ENCODE measurements at places on chromosomes 3 and 15.

GRCh38 chr3:164550857-164551256 is 527.4 kb downstream of the SI start:
- no peak for DNase-seq

GRCh38 chr3:194095464-194095863 is 40.5 kb upstream of the HES1 start:
- DNase-seq, result peak; percentile 68

GRCh38 chr3:52471371-52472238 is 16.2 kb downstream of the NISCH start:
- peak; percentile 67 for DNase-seq

GRCh38 chr3:110686701-110687100 is 384.9 kb upstream of the NECTIN3 start:
- no peak for DNase-seq

- DNase-seq, result no peak
These were observed 96.3 kb upstream of the CHRM5 start for GRCh38 chr15:33871980-33872379.

DNA sequence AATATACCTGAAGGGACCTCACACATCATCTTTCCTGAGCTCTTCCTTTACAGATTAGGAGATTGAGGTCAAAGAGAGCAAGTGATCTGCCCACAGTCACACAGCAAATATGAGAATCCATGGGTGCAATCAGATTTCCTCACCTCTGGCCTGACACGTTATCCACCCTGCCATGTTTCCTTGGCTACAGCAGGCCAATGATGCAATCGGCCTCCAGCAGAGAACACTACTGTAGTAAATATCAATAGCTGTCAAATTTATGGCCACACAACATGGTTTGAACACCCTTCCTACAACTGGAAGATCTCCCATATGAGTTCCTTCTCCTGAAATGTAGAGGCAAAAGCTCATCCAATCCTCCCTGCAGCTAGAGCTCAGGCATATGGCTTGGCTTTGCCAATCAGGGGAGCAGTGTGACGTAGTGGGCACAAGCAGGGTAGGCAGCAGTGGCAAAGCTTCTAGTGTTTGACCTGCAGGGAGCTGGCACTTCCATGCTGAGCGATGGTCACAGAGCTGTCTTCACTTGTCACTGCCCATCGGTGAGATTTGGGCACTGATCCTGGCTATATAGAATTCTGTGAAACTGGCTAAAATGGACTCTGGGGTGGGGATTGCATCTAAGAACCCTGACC is 271.3 kb downstream of the TJP1 start:
- DNase-seq, result no peak

All from femur (tissue), 1 donor.